ENCODE measurements at places on chromosomes 13 and 19.

- DNase-seq: no peak
Measured at GRCh38 chr13:110872034-110872767, 42.7 kb downstream of the ANKRD10 start.

- DNase-seq: no peak
Measured at GRCh38 chr13:41495044-41495443, 37.7 kb downstream of the RGCC start.

DNA sequence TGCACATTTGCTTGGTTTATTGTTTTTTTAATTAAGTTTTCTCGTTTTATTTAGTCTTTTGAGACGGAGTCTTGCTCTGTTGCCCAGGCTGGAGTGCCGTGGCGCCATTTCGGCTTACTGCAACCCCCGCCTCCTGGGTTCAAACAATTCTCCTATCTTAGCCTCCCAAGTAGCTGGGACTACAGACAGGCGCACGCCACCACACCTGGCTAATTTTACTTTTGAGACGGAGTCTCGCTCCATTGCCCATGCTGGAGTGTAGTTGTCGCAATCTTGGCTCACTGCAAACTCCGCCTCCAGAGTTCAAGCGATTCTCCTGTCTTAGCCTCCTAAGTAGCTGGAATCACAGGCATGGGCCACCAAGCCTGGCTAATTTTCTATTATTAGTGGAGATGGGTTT lies 1.3 kb downstream of the RPS9 start:
- no peak for DNase-seq

DNA sequence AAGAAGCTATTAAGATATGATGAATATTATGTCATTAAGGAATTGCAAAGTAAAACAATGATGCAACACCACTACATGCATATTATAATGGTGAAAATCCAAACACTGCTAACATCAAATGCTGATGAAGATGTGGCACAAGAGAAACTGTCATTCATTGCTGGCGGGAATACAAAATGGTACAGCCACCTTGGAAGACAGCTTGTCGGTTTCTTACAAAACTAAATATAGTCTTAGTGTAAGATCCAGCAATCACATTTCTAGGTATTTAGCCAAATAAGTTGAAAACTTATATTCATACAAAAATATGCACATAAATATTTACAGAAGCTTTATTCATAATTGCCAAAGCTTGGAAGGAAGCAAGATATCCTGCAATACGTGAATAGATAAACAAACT lies 114.9 kb upstream of the EDNRB start:
- no peak for DNase-seq

- DNase-seq: peak; percentile 85
Measured at GRCh38 chr13:97433727-97434396, at the start of gene RAP2A. RAP2A (plus strand) TSS chr13:97434169; CDS start chr13:97434471, 302 bp downstream.

- no peak for DNase-seq
Measured at GRCh38 chr13:47875201-47875600, 125.9 kb downstream of the SUCLA2 start.

GRCh38 chr19:2326699-2327360 lies 1.6 kb downstream of the LSM7 start:
- DNase-seq: no peak

DNA sequence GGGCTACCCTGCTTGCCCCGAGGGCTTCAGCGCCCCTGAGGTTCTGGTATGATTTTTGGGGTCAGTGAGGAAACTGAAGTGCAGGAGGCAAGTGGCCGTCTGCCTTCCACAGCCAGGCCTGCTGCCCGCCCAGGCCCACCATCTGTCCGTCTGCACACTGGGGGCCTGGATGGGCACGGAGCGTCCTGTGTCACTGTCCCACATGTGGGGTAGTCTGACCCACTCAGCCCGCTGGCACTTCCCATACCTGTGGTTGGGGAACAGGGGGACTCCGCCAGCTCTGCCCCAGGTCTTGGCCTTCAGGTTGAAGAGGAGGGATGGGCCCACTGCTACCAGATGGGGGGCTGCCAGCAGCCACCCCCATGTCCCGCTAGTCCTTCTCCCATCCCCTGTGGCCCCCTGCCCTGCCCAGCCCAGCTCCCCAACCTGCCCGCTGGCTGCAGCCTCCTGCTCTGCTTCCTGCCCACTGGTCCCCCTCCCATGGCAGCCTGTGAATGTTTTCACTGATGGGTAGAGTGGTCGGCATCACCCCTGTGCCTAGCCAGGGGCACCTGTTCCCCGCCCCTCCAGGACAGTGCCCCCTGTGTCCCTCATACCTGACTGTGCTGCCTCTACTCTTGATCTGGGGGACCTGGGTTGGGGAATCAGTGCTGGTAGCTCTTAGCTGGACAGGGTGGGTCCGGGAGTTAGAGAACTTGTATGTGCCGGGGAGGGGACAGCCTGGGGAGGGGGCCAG lies 9.5 kb downstream of the PIAS4 start:
- no peak for DNase-seq

DNA sequence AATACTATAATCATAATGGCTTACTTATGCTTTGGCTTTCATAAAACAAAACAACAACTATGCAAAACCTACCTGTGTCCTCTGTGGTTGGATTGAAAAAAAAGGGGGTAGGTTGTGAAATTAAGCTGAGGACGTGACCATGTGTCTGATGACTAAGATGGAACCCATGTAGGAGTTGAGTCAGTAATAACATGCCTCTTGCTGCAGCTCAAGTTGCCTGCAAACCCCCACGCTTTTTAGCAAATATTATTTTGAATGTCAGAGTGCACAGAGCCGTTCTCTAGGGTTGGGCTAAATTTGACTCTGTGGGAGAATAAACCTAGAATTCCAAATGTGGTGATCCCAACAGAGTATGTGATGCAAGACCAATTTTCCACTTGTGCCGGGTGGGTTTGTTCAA lies 209.3 kb downstream of the KCNRG start:
- DNase-seq: no peak

- no peak for DNase-seq
Measured at GRCh38 chr19:47124937-47125668, 5.5 kb upstream of the SAE1 start.

DNA sequence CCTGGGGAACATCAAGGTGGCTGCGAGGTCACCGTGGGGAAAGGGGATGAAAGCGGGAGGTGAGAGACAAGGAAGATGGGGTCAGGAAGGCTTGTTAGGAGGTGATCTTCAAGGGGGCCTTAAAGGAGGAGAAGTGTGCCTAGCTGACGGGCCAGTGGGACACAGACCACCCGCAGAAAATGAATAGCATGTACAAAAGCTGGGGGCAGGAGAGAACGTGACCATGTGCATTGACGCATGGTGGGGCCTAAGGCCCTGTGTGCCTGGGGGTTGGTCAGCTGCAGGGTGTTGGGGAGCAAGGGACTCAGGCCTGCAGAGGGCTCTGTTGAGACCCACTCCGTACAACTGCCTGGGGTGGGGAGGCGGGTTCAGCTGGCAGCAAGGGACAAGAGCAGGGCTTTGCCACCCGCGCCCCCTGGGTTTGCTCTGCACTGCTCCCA lies 5.9 kb downstream of the RAB8A start:
- no peak for DNase-seq

GRCh38 chr13:66864627-66865026 lies 365.5 kb downstream of the PCDH9 start:
- DNase-seq: no peak

GRCh38 chr19:40807147-40808020 lies 8.4 kb downstream of the EGLN2 start:
- no peak for DNase-seq

DNA sequence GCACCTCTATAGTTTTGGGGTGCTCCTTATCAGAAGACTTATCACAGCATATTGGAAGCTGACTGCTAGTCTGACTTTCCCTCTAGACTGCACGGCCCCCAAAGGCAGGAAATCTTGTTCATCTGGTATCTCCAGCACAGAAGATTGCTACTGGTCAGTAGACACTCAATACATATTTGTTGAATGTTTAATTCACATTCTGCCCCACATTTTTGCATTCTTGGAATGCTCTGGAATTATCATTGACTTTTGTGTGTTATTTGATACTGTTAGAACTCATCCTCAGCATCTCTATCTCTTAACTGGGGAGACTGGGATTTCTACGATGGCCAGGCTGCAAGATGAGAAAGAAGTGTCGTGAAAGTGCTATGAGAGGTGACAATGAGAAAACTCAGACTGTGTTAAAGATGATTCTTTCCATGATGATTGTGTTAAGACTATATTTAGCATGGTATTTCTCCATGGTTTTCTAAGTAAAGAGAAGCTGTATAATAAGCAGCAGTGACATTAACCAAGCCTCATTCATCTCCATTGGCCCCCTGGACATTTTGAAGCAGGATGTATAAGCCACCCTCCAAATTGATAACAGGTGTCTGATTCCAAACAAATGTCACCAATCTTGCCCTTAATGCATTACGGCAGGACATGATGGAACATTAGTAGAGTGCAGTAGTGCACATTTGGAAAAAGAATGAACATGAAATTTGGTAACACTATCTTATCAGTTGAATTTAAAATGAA lies 440.9 kb downstream of the RFC3 start:
- no peak for DNase-seq

DNA sequence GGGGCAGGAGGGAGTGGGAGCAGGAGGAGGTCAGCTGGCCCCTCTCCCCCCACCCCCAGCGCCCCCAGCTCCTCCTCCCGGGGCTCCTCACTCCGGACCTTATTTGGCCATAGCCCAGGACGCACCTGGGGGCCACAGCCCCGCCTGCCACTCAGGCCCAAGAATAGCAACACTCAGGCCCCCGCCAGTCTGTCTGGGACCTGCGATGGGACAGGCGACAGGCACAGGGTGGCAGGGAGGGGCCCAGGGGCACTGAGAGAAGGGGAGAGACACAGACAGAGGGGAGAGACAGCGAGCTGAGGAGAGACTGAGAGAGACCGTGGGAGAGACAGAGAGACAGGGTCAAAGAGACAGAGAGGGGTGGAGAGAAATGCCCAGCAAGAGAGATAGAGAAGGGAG lies 10.2 kb downstream of the JOSD2 start:
- DNase-seq: no peak

- no peak for DNase-seq
Measured at GRCh38 chr13:63327584-63327983, 1911.9 kb upstream of the PCDH20 start.

DNA sequence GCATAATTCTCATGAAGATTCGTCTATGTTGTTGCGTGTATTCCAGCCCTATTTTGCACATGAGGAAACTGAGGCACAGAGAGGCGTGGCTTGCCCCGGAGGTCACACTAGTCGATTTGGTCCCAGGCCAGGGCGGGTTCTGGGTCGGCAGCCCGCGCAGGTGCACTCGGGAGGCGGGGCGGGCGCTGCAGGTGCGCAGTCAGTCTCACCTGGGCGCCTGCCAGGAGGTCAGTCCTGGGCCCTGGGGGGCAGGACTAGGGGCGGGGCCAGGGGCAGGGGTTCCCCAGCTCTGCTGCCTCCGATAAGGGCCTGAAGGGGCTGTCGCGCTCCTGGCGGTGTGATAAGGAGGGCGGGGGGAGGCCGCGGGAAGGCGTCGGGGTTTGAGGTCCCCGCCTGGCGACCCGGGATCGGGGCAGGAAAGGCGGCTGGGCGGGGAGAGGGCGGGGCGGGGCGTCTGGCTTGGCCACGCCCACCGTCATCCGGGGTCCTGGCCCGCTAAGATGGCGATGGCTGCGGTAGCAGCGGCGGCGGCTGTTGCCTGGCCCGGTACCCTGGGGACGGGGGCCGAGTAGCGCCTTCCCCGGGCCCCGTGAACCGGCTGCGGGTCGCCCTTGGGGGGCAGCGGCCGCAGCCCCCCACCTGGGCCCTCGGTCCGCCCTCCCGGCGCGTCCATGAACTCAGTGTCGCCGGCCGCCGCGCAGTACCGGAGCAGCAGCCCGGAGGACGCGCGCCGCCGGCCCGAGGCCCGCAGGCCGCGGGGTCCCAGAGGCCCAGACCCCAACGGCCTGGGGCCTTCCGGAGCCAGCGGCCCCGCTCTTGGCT lies at the start of gene ATG4D:
ATG4D (plus strand) TSS at position 485 of the 822 bp plus-strand sequence; CDS start at position 672, 187 bp downstream.
- peak; percentile 76 for DNase-seq

DNA sequence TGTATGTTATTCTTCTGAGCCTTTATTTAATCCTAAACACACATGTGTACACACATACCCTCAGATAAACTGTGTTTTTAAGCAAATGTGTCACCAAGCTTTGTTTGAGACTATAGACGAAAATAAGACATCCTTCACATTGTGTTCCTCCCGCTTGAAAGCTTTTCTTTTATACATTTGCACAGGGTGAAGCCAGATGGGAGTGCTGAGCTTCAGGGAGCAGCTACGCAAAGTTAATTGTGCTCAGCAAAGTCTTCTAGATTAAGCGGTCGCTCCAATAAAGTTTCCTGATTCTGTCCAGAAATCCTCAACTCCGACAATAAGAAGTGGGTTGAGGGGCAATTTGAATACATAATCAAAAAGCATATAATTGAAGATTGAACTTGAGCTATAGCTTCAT lies 117.2 kb upstream of the ARGLU1 start:
- no peak for DNase-seq

- no peak for DNase-seq
Measured at GRCh38 chr19:3080286-3080685, 13.9 kb upstream of the GNA11 start.

- DNase-seq: peak; percentile 59
Measured at GRCh38 chr19:47186446-47187334, 44.3 kb downstream of the BBC3 start.

DNA sequence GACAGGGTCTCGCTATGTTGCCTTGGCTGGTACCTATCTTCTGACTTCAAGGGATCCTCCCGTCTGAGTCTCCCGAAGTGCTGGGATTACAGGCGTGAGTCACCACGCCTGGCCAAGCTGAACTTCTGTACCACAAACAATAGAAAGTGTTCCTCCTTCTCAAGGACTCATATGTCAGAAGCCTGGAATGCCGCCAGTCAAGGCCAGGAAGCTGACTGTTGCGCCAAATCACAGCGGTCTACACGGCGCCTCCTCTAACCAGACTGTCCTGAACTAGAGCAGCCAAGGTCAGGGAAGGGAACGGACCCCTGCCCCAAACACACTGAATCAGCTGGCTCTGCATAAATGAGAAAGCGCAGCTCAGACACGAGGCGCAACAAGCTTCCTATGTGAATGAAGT lies 14.6 kb downstream of the RAB20 start:
- DNase-seq: no peak

DNA sequence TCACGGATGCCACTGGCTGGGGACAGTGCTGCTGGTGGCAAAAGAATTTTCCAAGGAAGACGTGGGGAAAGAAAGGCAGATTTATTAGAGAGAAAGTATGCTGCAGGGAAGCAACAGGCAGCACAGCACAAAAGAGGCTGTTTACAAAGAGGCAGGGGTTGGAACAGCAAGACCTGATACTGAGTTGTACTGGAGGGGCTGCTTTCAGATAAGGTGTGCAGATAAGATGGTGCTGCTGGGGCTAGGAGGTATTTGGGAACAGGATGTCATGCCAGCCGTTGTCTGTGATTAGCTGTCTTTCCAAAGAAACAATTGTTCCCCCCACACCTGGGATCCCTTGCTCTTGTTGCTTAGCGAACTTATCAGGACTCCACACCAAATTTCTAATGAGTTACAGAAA lies 2023.3 kb upstream of the PCDH20 start:
- DNase-seq: no peak

- no peak for DNase-seq
Measured at GRCh38 chr19:19649580-19649995, 6.1 kb upstream of the GMIP start.

Data from T follicular helper cell (primary cell).